ENCODE measurements at places on chromosomes 16 and 17.
A peak's percentile ranks its signal among the peaks of the same experiment; 100 is the strongest.

DNA sequence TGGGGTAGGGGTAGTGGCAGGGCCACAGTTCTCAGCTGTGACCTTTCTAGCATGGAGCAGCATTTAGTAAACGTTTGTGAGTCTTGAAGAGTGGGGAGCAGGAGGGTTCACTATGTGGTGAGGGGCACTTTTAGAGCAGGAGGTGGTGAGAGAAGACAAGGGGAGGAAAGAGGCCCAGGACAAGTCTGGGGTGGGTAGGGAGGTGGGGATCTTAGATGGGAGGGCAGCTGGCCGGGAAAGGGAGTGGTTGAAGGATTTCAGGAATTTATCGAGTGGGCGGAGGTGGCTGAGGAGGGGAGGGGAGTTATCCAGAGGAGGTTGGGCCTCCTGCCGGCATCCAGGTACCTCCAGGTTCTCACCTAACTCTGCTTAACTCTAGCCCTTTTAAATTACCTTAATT, 1.9 kb downstream of the CLEC16A start:
- DNase-seq = no peak

- no peak for DNase-seq
Measured at GRCh38 chr17:15249487-15249886, 15.6 kb downstream of the PMP22 start.

DNA sequence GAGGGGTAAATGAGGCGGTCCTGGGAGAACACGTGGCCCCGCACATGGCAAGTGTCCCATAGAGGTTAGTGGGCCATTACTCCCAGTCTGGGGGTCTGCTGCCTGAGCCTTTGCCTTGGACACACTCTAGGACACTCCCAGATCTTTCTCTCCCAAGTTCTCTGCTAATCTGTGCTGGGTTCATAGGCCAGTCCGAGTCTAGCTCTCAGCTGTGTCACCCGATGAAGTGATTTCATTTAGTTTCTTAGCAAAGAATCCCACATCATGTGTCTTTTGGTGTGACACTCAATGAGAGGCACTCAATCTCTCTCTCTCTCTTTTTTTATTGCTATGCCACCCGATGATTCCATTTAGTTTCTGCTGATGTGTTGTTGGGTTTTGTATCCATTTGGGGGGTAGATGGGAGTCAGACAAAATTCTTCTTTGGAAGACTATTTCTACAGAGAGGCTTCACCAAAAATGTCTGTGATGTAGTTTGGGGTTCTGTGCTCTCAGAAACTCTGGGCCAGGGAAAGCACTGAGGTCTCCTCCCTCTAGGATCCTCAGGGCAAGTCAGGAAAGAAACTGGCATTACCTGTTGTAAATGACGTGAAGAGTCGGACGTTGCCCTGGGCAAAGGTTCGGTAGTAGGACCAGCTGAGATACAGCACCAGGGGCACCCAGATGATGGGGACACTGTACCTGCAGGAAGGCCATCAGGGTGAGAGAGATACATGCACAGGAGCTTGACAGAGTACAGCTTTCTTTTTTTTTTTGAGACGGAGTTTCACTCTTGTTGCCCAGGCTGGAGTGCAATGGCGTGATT, 25.2 kb upstream of the MLKL start:
- DNase-seq = no peak

GRCh38 chr16:16163109-16163508, 60.2 kb downstream of the ABCC6 start:
- no peak for DNase-seq

- DNase-seq = no peak
Measured at GRCh38 chr16:60206516-60206915, 1472.4 kb upstream of the GOT2 start.

- DNase-seq = no peak
Measured at GRCh38 chr16:27676839-27677238, 126.9 kb downstream of the KATNIP start.

DNA sequence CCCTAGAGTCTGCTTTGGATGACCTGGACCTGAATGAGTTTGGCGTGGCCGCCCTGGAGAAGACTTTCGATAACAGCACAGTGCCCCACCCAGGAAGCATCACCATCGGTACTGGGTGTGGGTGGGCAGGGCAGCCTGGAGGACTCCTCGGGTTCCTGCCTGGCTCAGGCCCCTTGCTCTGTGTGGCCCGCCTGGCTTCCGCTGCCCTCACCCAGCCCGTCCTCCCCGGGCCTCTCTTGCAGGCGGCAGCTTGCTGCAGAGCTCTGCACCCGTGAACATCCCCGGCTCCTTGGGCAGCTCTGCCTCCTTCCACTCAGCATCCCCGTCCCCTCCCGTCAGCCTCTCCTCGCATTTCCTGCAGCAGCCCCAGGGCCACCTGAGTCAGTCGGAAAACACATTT, 24.5 kb downstream of the UNC13D start:
- DNase-seq = no peak

DNA sequence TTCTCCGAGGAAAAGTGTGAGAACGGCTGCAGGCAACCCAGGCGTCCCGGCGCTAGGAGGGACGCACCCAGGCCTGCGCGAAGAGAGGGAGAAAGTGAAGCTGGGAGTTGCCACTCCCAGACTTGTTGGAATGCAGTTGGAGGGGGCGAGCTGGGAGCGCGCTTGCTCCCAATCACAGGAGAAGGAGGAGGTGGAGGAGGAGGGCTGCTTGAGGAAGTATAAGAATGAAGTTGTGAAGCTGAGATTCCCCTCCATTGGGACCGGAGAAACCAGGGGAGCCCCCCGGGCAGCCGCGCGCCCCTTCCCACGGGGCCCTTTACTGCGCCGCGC, at the start of gene ERBB2:
ERBB2 (plus strand) TSS at position 247 of the 330 bp plus-strand sequence. CDS start 175 bp downstream, outside the sequence.
- peak; percentile 47 for DNase-seq

- peak; percentile 53 for DNase-seq
Measured at GRCh38 chr16:84819644-84820304, at the start of gene CRISPLD2. TSS of gene CRISPLD2 (plus strand) at chr16:84819985. CDS start at chr16:84838496, 18,511 bp downstream.

GRCh38 chr17:10226930-10227695, 28.7 kb upstream of the GAS7 start:
- DNase-seq = no peak

- no peak for DNase-seq
Measured at GRCh38 chr17:27485125-27485524, 28.9 kb downstream of the KSR1 start.

DNA sequence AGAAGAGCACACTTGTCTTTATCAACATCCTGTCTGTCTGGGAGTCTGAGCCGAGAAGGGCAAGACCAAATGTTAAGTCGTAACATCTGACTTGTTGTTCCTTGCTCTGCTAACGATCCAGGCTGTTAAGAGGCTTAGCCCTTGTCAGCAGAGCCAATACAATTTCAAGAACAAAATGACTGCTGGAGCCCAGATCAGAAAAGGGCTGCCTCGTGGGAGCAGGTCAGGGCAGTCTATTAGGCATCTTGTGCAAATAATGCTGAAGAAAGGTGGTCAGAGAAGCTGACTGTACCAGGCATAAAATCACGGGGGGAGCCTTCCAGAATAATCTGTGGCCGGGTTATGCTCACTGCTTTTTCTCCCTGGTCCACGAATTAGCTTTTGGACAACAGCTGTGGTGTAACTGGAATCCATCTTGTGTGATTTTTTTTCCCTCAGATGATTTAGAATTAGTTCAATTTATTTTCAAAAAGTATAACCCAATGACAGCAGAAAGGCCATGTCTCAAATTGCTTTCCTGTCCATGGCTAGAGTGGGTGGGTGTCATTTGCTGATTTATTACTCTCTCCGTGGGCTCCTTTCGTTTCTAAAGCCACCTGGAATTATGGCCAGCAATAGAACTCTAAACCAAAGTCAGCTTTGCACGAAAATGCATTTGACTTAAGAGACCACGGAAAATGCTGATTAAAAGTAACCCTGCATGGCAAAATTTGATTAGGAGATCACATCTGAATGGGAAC, 221.1 kb upstream of the HSBP1 start:
- no peak for DNase-seq

- no peak for DNase-seq
Measured at GRCh38 chr17:4038076-4038475, 73.8 kb upstream of the ATP2A3 start.

- DNase-seq = no peak
Measured at GRCh38 chr17:78725448-78726021, 56.5 kb downstream of the CYTH1 start.

Data from astrocyte of the cerebellum (primary cell).